Inflammatory macrophage treated with lipopolysaccharide for 1 hour (primary cell): ENCODE measurements at places on chromosomes 5 and 9.
A peak's percentile ranks its signal among the peaks of the same experiment; 100 is the strongest.

GRCh38 chr5:22985446-22985845 lies 132.3 kb upstream of the CDH12 start:
- no peak for DNase-seq

DNA sequence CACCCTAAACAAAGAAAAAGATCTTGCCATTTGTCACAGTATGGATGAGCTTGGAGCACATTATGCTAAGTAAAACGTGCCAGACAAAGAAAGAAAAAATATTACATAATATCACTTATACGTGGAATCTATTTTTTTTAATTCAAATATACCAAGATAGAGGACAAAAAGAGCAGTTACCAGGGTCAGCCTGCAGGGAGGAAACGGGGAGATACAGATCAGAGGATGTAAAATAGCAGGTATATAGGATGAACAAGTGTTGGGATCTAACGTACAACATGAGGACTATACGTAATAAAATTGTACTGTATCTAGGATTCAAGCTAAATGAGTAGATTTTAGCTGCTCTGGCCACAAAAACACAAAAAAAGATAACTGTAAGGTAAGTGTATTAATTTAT lies 247.5 kb downstream of the TMEM161B start:
- DNase-seq = no peak

DNA sequence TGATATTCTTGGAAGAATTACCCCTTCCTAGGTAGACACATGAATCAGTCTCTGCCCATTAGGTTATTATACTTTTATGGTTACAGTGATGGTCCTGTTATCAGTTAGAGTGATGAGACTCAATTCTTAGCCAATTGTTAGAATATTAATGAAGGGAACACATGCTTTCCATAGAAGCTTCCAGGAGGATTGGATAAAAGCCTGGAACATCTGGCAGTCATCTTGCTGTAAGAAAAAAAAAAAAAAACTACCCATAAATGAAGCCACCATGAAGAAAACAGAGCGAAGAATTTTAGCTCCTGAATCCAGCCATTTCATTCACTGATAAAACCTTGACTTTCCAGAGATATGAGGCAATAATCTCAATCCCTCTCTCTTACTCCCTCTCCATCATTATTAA lies 262.5 kb upstream of the GRIN3A start:
- DNase-seq = no peak

GRCh38 chr5:139670369-139671095 lies 22.4 kb downstream of the CXXC5 start:
- no peak for DNase-seq

- DNase-seq = no peak
These were observed 213.0 kb downstream of the PJA2 start for GRCh38 chr5:109196823-109197160.

DNA sequence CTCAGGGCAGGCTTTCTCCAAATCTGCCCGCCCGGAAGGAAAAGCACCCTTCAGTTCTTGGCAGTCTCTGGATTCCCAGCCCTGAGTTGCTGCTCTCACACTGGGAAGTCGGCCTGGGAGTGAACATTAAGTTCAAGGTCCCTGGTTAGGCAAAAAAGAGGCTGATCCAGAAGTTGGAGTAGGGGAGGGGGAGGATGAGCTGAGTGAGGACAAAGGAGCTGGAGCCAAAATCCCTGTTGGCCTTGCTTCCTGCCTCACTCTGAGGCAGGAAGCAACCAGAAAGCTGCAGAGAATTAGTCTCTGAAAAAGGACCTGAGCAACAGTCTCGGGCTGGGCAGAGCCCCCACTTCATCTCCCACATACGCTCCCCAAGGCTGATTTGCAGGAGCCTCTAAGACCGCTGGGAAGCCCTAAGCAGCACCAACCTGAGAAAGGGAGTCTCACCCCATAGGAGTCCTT lies 15.0 kb upstream of the RPS14 start:
- no peak for DNase-seq

- DNase-seq = no peak
These were observed 590.3 kb upstream of the C9orf72 start for GRCh38 chr9:28163619-28164018.

DNA sequence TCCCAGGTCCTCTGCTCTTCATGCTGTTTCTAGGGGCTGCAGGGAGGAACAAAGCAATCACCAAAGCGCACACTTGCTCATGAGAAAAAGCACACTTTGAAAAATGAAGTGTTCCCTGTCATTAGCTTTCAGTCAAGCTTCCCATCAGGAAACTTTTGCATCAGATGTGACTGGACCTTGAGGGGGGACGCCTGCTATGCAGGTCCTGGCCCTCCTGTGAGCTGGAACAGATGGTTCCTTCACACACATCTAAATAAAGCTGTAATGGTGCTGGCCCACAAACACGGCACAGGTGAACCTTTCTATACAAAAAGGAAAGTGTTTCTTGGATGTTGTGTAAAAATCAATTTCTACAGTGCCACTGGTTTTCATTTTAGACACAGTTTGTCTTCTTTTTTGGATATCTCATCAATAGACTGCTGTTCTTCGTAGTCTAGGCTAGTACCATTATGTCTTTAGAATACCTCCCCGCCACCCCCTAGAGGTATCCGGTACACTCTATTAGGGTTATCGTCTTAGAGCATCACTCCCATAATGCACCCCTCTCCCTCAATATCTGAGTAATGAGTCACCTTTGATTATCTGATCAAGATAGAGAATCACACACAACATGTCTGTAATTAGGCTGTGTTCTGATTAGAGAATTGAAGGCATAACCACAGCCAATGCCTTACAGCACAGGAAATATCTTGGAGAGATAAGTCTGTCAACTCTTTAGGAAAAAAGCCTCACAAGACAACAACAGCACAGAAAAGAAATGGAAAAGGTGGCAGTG lies 266.3 kb downstream of the TLR4 start:
- no peak for DNase-seq

DNA sequence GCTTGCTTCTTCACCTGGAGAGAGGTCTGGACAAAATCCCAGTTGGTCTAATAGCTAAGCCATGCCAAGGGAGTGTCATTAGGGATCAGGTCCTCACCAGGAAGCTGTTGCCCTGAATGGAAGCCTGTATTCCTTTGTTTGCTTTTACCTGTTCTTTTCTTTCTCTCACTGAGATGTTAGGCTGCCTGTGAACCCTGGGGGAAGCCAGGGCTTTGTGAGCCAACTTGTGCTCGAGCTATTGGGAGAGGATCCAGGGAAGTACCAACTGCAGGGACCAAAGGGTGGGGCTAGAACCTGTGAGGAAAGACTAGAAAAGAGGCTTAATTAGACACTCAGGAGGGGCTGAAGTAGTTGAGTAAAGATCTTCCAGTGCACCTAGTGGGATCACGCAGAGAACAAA lies 451.2 kb upstream of the TLE4 start:
- DNase-seq = no peak

DNA sequence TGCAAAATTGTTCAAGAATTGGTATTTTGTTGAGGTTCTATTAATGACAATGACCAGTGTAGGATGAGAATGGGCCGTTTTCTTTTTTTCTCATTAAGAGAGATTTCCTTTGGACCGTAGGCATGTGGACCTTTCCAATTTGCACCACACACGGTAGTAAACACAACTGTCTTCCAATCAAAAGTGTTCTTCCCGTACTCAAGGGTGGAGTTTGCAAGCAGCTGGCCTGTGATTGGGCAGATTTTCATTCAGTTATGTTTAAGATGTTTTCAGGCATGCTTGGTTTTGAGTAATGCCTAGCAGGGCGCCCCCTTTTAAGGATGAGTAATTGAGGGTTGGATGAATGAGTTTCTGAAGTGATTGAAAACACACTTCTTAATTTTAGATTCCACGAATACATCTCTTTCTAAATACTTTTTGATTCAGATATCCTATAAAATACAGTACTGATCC lies 2.5 kb downstream of the KDM3B start:
- DNase-seq = peak; percentile 82

DNA sequence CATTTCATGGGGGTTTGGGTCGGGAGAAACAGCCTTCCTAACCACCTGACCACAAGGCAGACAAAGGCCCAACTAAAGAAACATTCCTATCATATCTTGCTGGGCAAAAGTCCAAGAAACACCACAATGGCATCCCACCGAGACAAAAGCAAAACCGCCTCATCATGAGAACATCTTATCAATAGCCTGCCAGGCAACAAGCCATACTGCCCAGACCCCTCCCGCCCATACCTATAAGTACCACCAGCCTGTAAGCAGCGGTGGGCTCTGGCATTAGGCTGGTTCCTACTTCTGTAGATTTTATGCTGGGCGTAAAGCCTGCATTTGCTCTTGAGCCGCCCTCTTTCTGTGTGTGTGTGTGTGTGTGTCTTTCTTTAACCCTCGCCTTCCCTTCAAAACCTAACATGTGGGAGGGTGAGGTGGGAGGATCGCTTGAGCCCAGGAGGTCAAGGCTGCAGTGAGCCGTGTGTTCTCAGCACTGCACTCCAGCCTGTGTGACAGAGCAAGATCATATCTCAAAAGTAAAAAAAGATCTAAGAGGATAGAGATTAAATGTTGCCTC lies 56.9 kb downstream of the PDE6A start:
- DNase-seq = no peak

DNA sequence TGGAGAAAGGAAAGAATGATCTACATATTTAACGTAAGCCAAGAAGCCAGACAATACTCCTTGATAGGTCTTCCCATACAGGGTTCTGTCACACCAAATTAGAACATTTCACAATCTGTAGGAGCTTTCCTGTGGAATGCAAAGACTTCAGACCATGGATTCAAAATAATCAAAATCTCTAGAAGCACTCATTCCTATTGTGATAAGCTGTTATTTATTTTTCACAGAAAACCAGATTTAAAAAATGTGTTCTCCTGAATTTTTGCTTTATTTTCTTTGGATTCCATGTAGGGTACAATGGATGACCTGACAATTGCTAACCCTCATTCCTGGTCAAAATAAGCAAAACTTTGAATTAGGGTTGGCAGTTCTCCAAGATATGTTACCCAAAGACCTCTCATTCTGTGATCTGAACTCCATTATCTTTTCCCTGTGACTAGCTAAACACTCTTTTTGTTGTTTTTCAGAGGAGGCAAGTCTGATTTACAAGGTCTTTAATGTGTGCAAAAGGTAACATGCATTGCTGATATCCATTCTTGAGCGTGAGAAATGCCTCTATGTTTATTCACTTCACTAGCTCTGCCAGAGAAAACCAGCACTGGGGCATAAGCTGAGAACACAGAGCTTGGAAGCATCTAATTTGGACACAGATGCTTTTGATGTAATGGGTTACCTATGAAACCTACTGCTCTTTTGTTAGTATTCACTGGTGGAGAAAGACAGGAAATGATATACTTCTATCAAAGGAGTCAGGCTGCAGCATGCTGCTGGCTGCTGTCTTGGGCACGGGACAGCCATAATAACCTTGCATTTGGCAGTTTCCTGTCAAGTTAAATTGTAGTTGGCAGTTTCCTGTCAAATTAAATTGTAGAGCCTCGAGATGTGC lies 31.4 kb downstream of the ACTBL2 start:
- no peak for DNase-seq

DNA sequence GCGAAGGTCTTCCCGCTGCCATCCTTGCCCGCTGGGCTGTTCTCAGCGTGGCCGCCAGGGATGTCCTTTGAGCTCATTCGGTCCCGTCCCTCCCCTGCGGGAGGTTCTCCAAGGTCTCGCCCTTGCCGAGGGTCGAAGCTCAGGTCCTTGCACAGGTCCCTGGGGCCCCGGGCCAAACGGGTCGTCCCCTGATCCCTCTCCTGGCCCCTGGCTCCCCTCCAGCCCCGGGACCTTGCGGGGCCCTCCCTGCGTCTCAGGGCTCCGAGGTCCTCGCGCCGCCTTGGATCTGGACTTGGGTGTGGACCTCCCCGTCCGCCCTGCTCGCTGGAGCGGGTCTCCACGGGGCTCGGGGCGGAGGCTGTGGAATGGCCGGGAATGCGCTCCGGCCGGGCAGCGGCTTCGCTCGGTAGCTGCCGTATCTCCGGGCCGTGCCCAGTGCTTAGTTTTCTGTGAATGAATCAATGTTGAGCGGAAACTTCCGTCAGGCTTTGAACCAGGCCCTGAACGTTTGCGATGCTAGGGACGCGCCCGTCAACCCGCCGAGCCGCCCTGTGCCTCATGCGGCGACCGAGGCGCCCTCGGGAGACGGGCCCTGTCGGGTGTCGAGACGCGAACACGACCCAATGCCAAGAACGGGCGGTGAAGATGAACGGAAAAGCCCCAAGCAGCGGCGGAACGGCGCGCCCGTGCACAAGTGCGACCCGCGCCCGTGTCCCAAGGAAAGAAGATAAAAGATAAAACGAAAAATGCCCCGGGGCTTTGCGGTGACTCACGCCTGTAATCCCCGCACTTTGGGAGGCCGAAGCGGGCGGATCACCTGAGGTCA lies 780 bp downstream of the RNU6ATAC start:
- peak; percentile 52 for DNase-seq
